GOT3 (cell line): ENCODE measurements at places on chromosomes 6 and 20.

- no peak for DNase-seq
Measured at GRCh38 chr6:14017626-14018475, 93.1 kb downstream of the RNF182 start.

GRCh38 chr6:106318851-106319250, 6.7 kb downstream of the ATG5 start:
- no peak for DNase-seq

- DNase-seq: no peak
Measured at GRCh38 chr6:139588734-139589593, 214.5 kb upstream of the CITED2 start.

DNA sequence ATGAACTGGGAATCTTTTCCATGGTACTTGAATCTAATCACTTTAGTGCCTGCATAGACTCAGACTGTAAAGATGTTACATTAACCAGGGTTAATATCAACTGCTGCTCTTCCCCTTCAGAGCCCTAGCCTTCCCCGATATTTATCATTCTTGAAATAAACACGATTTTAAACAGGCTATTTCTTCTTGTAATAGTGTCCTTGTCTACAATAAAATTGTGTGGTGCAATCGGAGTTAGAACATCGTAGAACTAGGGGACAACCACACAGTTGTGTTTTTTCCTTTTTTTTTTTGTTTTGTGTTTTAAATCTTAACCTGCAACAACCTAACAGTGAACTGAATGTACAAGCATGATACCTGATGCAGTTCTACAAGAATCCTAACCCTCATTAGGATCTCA, 4.5 kb downstream of the GJA1 start:
- DNase-seq: no peak

DNA sequence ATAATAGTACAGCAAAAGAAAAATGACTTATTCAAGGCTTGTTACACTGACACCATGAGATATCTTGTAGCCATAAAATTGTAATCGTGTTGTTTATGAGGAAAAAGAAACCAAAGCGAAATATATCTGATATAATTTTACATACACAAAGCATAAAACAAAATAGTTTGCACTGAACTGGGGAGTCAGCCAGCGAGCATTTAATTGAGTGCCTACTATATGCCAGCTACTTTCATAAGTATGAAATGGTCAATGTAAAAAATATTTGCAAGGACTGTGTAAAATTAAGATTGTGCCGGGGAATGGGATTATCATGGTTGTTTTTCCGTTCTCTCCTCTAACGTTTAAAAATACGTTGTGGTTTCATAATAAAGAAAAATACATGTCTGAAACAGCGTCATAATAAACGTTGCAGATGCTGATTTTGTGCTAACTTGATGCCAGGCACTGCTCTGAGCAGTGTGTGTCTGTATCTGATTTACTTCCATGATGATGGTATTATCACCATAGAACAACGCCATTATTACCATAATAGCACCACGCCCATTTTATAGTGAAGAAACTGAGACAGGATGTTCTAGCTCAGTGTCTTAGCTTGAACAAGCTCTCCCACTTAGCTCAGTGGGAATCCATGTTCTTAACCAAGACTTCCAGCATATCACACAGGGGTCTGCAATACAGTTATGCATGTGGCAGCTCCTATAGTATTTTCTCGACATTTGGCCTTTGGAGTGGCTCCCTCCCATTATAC, 144.6 kb downstream of the BCAS1 start:
- DNase-seq: no peak

GRCh38 chr20:49888212-49889000, 26.9 kb downstream of the SPATA2 start:
- no peak for DNase-seq

GRCh38 chr20:32567384-32568178, 17.6 kb downstream of the NOL4L start:
- DNase-seq: no peak

DNA sequence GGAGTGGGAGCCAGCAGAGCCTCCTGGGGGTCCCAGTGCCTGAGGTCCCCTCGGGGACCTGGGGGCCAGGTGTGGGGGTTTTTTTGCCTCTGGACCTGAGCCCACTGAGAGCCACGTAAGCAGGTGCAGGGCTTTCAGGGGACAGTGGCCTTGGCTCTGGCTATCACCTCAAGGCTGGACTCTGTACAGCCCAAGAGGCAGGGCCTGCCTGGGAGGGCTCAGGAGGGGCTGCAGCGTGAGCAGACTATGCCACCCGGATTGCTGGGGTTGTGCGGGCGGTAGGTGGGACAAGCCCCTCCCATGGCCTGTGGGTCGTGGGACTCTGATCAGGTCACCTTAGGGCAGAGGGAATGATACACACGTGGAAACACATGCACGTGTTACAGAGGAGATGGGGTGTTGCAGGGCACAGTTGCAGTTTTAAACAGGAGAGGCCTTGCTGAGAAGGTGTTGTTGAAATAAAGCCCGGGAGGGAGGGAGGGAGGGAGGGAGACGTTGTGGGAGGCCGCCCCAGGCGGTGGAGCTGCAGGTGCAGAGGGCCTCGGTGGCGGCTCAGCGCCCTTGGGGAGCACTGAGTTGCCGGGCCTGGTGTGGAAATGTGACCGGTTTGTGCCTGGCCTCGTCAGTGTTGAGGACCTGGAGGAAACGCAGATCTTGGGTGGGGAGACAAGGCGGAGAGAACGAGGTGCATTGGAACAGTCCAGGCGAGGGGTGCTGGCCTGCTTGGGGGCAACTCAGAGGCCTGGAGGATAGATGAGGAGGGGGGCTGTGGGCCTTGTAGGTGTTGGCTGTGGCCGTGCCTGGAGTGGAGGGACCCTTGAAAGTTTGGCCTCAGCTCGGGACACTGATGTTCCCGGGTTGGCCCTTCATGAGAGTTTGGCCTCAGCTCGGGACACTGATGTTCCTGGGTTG, 2.3 kb downstream of the TCEA2 start:
- DNase-seq: no peak

GRCh38 chr6:21767891-21768648, 174.5 kb downstream of the SOX4 start:
- no peak for DNase-seq

DNA sequence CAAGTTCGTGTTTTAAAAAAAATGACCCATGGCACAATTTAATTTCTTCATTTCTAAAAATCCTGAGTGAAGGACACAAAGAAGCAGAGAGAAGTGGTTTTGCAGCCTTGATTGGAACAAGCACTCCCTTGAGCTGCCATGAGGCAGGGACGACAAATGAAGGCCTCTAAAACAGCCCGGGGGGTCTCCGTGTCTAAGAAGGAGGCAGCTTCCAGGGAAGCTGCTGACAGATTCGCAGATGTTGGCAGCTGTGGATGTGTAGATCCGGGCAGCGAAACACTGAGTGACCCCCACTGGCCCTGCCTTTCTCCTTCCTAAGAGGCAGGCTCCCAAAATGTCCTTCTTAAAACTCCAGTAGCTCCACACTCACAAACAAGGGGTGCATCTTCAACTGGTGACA, 9.6 kb upstream of the LBP start:
- no peak for DNase-seq

DNA sequence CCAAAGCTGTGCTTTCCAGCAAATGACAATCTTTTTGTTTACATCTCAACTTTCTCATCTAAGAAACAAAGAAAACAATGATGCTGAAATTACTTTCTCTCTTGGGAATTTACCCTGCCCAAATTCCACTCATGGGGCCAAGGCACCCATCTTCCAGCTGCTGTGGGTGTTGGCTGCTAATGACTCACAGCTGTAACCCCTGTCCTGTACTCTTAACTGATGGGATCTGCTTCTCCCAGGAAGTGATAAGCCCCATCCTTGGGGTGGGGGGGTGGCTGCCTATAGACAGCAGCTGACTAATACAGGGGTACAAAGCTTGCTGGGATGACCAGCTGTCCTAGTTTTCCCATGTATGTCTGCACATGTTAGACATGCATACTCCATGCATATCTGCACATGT, 938.6 kb downstream of the C6orf118 start:
- DNase-seq: no peak

GRCh38 chr20:53413186-53413631, 180.4 kb downstream of the ZNF217 start:
- DNase-seq: no peak

GRCh38 chr20:37868851-37869333, 34.0 kb upstream of the VSTM2L start:
- DNase-seq: no peak

- no peak for DNase-seq
Measured at GRCh38 chr6:125526007-125526720, 223.3 kb upstream of the HEY2 start.

- DNase-seq: no peak
Measured at GRCh38 chr6:39357998-39358686, 35.6 kb upstream of the KCNK16 start.

GRCh38 chr6:169510871-169511270, 191.0 kb downstream of the WDR27 start:
- DNase-seq: no peak

- no peak for DNase-seq
Measured at GRCh38 chr6:3287976-3288707, 29.4 kb downstream of the PSMG4 start.

- DNase-seq: no peak
Measured at GRCh38 chr20:43658069-43658722, 8.7 kb upstream of the MYBL2 start.

DNA sequence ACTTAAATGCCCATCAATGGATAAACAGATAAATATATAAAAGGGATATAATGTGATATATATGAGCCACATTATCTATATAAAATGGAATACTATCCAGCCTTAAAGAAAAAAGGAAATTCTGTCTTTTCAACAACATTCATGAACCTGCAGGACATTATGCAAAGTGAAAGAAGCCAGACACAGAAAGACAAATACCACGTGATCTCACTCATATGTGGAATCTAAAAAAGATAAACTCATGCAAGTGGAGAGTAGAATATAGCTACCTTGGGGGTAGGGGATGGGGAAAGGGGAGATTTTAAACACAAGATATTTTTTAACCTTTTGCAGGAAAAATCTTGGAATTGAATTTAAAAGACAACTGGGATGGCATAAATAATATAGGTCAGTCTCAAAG, 1.5 kb upstream of the OR2J1 start:
- DNase-seq: no peak

GRCh38 chr6:89948876-89949275, 54.6 kb downstream of the GJA10 start:
- no peak for DNase-seq

GRCh38 chr6:3133515-3133914, 15.0 kb downstream of the BPHL start:
- DNase-seq: no peak

- DNase-seq: no peak
Measured at GRCh38 chr6:39790772-39791171, 1.4 kb upstream of the DAAM2 start.

GRCh38 chr6:55131616-55132015, 42.7 kb upstream of the HCRTR2 start:
- DNase-seq: no peak

- DNase-seq: no peak
Measured at GRCh38 chr6:29017428-29017802, 12.3 kb upstream of the ZNF311 start.

DNA sequence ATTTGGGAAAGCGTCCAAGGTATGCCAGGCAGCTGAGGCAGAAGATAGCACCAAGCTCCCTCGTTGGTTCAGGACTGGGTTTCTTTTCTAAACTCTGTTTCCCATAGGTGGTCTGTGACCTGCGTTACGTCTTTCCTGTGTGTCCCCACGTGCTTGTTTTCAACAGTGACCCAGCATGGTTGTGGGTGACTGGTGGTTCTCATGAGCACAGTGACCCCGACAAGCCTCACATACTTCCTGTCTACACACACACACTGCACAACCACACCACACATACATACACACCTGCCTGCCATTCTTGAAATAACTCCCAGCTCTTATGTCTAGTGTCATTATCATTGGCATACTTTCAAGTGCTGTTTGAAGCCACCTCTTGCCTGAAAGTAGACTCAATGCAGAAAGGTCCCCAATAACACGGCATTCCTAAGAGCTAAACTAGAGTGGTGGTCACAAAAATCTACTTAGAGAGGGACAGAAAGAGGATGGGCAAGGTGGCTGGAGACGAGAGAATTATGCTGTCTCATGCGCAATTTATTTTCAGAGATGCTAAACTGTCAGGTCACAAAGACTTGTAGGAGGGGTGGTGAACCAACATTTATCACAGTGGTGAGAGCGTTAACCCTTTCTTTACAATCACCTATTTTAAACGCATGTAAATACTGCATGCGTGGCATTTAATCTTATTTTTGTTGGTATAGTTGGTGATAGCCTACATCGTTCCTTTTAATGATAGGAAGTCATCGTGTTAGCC, 66.7 kb downstream of the GCNT2 start:
- DNase-seq: no peak

DNA sequence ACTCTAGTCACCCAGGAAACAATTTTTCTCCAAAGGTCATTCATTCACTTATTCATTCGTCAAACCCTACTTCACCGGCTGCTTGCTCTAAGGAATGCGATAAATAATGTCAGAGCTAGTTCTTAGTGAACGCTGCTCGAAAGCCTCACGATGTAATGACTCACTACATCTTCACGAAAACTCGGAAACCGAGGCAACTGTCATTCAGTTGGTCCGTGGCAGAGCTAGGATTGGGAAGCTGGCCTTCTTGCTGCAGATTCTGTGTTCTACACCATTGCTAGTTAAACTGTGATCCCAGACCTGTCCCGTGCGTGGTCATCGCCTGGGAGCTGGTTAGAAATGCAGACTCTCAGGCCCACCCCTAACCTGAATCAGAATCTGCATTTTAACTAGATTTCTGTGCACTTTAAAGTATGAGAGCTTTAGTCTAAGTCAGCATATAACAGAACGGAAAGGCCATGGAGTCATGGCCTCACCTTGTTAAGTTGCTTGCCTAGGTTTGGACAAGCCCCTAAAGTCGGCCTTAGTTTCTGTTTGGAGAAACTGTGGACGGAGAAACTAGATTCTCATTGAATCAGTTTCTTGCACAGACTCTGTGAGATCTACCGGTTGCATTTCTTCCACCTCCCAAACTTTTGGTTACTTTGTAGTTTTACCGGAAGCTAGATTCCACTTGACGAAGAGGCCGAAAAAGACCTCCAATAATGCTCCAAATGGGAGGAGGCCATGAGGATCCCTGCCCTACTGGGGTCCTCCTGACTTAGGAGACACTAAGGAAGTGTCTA, 651 bp upstream of the CCND3 start:
- DNase-seq: no peak

DNA sequence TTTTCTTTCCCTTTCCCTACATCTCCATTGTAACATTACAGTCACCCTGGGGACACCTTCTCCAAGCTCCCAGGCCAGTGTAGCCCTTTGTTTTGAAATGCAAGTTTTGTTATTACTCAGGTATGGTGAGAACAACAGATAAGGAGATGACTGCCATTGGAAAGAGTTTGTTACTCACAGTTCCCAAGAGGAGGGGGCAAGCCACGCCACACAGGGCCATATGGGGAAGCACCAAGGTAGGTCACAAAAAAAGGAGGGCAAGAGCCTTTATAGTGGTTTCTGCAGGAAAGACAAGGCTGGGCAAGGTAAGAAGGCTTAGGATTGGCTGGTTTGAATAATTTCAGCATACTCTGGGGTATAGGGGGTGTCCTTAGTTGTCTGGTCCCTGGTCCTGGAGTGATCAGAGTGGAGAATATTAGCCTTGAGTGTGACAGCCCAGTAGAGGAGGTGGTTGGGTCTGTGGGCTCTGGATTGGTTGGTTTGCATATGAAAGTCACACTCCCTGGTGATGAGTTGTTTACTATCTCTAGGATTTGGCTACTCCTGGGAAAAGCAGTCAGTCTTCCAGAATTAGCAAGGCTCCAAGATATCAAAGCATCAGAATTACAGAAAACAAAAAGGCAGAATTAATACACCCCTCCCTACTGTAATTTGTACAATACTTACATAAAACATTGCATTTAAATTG, 33.1 kb upstream of the SMLR1 start:
- DNase-seq: no peak

- no peak for DNase-seq
Measured at GRCh38 chr6:100261486-100261885, 203.2 kb downstream of the SIM1 start.

GRCh38 chr6:88441346-88441745, 275.2 kb upstream of the CNR1 start:
- no peak for DNase-seq
